Inflammatory macrophage treated with lipopolysaccharide for 4 hours (primary cell): ENCODE measurements at places on chromosomes 3 and 15.
A peak's percentile ranks its signal among the peaks of the same experiment; 100 is the strongest.

GRCh38 chr15:60889006-60889405 is 340.1 kb downstream of the RORA start:
- no peak for DNase-seq

GRCh38 chr3:94217406-94217805 is 154.5 kb downstream of the NSUN3 start:
- no peak for DNase-seq

- DNase-seq = no peak
Measured at GRCh38 chr15:51533672-51534398, 88.7 kb downstream of the DMXL2 start.

DNA sequence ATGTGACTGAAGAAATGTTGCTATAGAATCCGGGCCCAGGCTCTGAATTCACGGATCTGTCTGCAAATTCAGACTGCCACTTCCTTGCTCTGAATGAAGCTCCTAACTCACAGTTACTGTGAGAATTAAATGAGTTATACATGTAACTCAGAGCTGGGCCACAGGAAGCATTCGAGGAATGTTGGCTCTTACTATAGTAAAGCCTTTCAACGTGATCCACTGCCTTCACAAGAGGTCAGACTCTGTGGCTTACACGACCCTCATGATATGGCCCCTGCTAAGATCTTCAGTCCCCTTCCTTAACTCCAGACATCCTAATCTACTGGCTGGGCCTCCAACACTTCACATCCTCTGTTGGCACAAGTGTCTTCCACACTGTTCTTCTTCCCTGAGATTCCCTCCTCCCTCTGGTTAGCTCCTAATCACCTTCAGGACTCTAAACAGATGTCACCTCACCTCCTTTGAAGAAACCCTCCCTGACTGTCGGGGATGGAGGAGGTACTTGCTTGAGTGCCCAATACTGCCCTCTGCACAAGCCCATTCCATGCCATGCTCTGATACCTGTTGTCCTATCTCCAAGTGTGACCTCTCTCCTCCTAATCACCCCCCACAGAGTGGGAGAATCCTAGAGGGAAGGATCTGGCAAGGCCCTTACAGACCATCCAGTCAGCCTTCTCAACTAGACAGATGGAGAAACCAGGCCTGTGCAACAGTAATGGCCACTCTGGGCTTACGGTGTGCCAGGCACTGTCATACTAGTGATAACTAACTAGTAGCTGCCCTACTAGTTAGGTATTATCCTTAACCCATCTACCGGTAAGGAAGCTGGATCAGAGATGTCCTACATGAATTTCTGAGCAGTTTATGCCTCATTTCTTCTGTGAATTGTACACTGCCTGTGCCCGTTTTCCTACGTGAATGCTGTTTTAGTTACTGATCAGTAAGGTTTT is 1.3 kb downstream of the ACTR8 start:
- no peak for DNase-seq

DNA sequence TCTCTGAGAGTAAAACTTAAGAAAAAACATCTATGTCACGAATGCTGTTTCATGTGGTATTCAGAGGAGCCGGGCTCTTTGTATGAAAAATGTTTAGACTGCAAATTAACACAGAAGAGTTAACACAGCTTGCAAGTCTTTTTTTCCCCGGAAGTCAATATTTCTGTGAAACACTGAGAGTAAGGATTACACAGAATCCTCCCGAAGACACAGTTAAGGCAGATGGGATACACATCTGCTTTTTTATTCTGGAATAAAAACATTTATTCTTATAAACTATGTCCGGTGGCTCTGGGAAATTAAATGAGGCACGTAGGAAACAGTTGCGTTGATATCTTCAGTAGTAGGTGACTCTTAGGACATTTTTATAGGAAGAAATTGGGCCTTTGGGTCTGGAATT is 180.6 kb downstream of the PTPRG start:
- DNase-seq = no peak

DNA sequence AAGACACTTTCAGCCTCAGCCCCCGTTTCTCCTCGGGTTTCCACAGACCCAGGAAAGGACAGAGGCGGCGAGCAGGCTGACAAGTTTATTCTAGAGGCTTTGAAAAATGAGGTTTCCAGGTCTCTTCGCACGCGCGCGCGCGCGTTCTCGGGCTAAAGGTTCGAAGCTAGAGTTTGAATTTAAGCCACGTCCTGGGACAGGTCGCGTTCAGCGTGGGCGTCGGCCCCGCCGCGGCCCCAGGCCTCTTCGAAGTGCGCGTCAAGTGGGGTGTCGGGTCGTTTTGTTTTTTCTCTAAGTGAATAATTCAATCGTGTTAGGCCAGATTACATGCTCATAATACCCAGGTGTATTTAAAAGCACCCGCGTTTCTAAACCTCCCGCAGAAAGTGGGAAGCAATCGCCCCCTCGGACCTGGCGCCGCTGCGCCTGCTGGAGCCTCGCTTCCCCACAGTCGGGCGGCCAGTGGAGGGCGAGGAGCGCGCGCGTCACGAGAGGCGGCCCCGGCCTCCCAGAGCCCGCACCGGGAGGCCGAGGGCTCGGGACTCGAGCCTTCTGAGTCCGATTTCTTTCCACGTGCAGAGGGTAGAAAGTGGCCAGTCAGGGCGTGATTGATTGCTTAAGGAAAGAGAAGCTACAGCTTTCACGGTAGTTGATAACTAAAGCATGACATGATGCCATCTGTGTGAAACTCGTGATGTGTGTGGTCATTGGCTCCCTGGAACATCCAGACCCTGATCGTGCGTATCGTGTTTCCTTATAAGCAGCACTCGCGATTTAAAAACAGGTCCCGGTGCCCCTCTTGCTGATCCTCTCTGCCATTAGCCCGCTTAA is 15.8 kb upstream of the SOX2 start:
- DNase-seq = no peak

GRCh38 chr3:8952130-8952529 is 11.1 kb downstream of the RAD18 start:
- no peak for DNase-seq

DNA sequence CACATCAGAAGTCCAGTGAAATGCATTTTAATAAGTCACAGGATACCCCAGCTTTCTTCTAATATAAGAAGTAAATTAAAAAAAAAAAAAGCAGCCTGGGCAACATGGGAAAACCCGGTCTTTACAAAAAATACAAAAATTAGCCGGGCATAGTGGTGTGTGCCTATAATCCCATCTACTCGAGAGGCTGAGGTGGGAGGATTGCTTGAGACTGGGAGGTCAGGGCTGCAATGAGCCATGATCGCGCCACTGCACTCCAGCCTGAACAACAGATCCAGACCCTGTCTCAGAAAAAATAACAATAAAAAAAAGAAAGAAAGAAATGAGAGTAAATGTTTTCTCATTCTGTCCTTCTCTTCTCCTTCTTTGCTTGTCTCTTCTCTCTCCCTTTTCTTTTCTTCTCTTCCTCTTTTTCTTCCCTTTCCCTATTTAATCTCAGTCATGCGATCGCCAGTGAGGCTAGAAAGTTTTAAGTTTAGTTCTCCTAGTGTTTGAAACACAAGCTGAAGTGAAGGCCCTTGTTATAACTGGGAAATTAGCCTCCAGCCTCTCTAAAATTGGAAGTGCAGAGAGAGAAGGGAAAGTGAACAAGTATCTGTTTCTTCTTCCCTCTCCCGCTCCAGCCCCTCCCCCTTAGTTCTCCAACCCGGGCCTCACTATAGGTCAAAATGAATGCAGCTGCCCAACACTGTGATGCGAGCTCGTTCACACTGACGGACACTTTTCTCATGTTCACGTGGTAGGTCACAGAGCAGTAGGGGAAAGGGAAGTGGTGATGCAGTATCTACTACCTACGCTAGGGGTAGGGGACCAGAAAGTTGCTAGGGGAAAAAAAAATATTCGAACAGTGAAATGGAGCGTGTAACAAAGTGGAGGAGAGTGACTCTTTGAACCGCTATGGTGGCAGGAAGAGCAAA is 23.5 kb upstream of the TSC22D2 start:
- peak; percentile 98 for DNase-seq

DNA sequence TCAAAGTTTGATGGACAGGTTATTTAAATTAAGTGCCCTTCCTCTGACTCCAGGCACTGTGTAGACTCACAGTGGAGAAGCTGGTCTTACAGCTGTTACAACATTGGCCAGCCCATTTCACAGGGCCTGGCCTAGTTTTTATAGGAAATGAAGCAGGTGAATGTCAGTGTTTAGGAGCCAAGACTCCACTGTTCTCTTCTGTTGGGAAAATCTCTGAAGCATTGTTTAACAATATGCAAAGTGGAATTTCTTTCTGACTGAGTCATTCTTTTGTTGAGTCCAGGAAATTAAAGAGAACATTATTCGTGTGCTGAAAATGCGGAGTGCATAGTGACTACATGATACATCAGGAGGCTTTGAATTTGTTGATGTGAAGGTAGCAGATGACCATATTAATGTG is 64.7 kb downstream of the ARRDC4 start:
- DNase-seq = no peak

DNA sequence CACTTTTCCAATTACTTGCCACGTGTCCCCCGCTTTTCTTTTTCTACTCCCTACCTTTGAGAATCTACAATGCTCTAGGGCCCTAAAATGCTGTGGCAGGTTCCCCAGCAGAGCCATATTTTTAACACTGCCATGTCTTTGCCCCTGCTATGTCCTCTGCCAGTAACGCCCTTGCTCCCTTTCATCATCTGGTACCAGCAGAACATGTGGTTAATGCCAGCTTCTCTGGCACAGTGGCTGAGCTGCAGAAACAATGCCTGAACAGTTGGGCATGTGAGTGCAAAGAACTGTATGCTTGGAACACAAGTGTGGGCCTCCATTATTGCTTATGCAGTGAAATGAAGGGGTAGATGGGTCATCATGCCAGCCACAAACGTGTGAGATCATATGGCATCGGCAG is 287.6 kb downstream of the NEK10 start:
- no peak for DNase-seq

- peak; percentile 45 for DNase-seq
Measured at GRCh38 chr3:146160964-146161662, at the start of gene PLOD2. TSS of gene PLOD2 (minus strand) at chr3:146161184. CDS start at chr3:146160989, 195 bp downstream.

DNA sequence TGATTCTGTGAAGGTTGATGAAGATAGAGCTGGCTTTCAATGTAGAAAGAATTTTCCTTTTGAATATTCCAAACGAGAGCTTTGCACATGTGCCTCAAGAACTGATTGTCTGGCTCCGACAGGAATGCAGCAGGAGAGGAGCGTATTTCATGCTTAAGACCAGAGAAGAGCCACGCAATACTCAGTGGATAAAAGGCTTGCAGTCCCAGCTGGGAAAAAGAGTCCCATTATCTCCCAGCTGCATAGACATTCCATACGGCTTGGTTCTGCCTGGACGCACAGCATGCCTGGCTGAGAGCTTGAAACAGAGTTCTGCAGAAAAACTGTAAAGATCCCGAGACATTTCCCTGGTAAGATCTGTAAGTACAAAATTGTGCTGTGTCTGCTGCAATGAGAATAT is at the start of gene CNTN6:
Gene CNTN6 (plus strand): TSS at position 254 of the 400 bp plus-strand sequence. CDS start 54,985 bp downstream, outside the sequence.
- no peak for DNase-seq

DNA sequence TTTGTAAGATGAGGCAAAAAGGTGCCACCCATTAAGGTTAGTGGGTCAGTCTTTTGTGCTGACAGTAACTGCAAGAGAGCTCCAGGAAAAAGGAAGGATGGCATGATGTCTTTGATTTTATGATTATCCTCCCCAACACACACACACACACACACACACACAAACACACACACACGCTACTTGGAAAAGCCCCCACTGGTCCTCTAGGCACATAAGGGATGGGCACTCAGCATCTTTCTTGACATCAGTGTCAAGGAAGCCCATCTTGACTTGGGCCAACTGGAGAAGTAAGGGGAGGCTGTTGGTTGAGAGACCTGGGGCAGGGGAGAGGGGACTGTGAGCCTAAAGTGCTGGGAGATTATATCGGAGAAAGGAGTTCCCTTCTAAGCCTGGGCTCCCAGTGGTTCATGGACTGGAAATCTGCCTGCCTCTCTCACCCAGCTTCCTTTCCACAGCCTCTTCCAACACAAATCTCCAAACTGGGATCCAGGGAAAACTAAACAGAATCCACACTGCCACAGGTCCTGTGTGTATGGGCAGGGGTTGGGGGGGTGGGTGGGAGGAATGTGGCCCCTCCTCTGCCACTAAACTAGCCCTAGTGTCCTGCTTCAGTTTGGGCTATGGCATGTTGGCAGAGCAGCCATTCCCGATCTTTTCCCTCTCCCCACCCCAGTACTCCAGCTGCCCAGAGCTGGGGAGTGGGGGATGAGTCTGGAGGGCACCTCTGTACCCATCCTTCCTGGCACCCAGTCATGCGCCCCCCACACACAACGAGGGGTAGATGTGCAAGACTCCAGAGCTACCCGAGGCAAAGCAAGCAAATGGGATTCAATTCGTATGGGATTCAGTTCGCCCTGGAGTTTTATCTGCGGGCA is 1.6 kb downstream of the AMOTL2 start:
- no peak for DNase-seq

GRCh38 chr3:106688464-106688863 is 688.8 kb upstream of the CCDC54 start:
- no peak for DNase-seq

GRCh38 chr3:63661242-63661641 is 8.8 kb downstream of the SNTN start:
- no peak for DNase-seq

- no peak for DNase-seq
Measured at GRCh38 chr3:22587446-22587845, 615.7 kb upstream of the UBE2E2 start.

- no peak for DNase-seq
Measured at GRCh38 chr3:180855364-180855763, 57.1 kb upstream of the FXR1 start.

GRCh38 chr3:77039606-77040171 is at the start of gene ROBO2:
TSS of gene ROBO2 (plus strand) at chr3:77040099. CDS start at chr3:77040786, 687 bp downstream.
- DNase-seq = no peak

DNA sequence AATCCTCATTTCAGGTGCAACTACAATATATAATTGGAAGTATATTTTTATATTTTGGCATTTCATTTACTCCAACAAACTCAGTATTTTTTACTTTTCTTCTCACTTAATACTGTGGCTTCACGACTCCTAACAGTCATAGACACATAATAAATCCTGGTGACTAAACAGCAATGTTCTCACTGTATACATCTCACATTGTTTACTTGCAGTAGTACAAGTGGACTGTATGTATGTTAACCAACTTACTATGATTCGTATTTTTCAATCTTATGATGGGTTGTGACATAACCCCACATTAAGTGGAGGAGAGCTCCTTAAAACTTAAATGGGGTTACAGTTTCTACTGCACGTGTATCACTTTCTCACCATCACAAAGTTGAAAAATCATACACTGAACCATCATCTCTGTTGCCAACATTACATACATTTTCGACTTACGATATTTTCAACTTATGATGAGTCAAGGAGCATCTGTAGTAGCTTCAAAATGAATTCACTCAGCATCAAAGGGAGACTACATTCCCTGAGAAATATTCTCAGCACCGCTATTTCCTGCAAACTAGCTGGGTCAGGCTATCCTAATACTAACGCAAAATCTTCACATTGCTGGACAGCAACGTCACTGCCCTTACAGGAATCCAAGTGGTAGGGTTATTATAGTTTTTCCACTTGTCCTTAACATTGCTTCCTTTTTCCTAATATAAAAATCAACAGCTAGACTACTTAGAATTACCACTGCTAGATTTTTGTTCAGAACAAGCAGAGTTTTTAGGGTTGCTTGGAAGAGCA is 7.3 kb downstream of the ADAM10 start:
- no peak for DNase-seq

- DNase-seq = no peak
Measured at GRCh38 chr3:153961494-153961893, 159.7 kb upstream of the ARHGEF26 start.

- DNase-seq = no peak
Measured at GRCh38 chr3:115982629-115983028, 359.3 kb downstream of the GAP43 start.
